ENCODE measurements at places on chromosomes 5 and 9.

DNA sequence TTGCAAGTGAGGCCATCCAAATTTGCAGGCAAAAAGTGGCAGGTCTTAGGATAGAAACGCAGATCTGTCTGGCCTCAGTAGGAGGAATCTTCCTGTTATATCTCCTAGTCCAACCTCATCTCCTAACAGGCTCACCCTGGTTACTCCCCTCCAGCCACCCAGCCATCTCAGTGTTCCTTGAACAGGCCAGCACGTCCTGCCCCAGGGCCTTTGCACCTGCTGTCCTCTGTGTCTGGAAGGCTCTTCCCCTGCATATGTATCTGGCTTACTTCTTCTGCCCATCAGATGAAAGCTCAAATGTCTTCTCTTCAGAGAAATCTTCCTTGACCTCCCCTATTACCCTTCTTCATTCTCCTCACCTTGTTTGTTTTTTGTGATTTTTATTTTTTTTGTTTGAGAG is 107.3 kb upstream of the ALDH1B1 start:
- no peak for DNase-seq

DNA sequence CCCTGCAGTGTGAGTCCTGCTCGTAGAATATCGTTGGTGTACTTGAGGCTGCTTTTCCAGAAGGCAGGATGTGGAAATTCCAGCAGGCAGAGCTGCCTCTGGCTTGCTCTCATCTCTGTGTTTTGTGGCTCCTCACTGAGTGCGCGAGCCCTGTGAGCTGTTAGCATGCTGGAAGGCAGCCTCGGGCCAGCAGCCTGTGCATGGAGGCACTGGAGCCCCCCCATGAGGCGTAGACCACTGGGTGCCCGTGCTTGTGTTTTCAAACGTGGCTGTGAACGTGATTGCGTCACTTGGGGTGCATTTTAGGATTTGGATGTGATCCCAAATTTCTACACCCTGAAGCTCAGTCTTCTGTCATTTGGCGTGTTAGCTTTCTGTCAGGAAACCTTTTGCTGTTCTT is 3.2 kb downstream of the WDR5 start:
- DNase-seq, result no peak

DNA sequence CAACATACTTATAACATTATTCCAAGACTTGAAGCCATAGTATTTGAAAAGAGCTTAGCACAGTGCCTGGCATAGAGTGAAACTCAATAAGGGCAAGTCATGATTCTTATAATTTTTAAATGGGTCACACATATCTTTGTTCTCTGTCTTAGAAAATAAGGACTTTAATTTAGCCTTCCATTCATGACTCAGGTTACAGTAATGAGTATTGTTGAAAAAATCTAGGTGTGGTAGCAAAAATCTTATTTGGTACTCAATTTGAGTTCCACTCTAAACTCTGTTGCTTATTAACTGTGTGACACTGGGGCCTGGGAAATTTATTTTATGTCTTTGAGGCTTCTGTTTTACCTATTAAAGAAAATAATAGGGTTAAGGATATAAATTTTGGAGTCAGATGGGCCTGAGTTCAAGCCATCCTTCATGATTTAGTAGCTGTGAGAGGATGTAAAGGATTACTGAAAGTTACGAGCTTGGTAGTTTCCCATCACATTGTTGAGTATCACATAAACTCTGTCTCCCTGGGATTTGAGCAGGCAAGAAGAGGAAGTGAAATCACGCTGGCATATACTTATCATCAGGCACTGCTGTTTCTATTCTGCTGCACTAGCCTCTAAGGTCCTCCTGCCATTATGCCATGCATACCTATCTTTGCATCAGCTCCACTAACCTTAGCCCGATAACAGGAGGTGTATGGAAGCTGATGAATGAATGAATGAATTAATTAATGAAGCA is 1.5 kb downstream of the SPINK9 start:
- DNase-seq, result no peak

GRCh38 chr5:852431-853401 is 1.9 kb upstream of the ZDHHC11 start:
- no peak for DNase-seq

DNA sequence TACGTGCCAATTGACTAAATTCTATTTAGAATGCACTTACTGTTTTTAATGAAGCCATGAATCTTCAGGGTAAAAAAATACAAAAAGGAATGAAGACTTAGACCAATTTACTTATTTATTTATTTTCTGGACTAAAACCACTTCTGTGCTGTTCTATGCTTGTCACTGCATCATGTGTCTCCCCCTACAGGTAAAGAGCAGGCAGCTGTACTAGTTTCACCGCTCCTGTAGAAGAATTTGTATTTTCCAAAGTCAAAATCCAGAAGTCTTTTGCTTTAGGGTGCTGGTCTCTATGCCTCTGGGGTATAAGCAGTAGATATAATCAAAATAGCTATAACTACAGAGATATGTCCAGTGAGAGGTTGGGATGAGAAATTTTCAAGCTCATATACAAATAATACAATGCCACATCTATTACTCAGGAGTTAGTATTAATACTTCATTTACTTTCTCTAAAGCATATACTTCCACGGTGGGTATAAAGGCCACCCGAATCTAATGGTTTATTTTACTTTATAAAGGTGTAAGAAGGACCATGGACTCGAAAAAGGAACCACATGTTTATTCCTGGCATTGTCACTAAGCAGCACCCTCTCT is 591.5 kb downstream of the RAB3C start:
- no peak for DNase-seq

DNA sequence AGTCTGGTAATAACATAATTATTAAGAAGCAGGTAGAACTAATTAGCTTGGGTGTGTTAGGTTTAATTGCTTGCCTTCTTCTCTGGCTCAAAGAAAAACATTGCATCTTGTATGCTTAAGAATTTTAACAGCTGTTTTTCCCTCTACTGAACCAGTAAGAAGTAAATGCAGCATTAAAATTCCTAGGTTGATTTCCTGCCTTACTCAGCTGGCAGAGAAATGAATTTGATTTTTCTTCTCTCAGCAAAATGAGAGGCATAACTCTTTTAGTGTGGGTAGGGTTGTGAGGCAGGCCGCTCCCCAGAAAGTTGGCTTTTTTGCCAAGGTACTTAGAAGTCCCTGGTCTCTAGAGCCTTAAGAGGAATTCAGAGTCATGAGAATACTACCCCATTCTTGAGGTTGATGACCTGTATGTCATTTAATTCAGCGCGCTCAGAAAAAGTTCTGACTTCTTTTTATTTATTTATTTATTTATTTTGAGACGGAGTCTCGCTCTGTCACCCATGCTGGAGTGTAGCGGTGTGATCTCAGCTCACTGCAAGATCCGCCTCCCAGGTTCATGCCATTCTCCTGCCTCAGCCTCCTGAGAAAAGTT is 302.6 kb downstream of the ARHGEF28 start:
- DNase-seq, result no peak
